ENCODE measurements at places on chromosomes 5 and 9.

DNA sequence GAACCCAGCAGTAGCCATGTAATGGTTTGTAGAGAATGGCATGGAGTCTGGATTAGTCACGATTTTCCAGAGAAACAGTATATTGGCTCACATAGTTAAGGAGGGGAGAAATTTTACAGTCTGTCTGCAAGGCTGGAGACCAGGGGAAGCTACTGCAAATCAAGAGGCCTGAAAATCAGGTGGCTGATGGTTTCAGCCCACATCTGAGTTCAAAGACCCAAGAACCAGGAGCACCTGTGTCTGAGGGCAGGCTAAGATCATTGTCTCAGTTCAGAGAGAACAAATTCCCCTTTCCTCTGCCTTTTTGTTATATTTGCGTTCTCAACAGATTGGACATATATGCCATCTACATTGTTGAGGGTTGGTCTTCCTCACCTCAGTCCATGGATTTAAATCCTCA lies 207.5 kb upstream of the IRX2 start:
- DNase-seq, result no peak
- no peaks in the 10 kb centered on the region for H3K36me3 ChIP-seq

- H3K4me1 ChIP-seq, result peaks cover 6% of the 10 kb centered on the region
- H3K36me3 ChIP-seq, result no peaks in the 10 kb centered on the region
- no peak overlapping the region for H3K27ac ChIP-seq
- no peak for DNase-seq
- H3K4me3 ChIP-seq, result no peak overlapping the region
Observed at GRCh38 chr5:88878976-88879375, 4.0 kb downstream of the MEF2C start.

GRCh38 chr9:75979362-75979761 lies 88.9 kb downstream of the PCSK5 start:
- no peak overlapping the region for H3K27ac ChIP-seq
- peaks cover 6% of the 10 kb centered on the region for H3K4me1 ChIP-seq
- 0 out of 2 replicates have a peak, but pooled peaks cover 3% of the 10 kb centered on the region for H3K36me3 ChIP-seq
- no peak overlapping the region for H3K4me3 ChIP-seq
- no peaks in the 10 kb centered on the region for H3K27me3 ChIP-seq

GRCh38 chr9:8872802-8873201 lies 1073.2 kb upstream of the DMAC1 start:
- no peak overlapping the region for H3K27ac ChIP-seq
- no peaks in the 10 kb centered on the region for H3K27me3 ChIP-seq
- H3K4me3 ChIP-seq, result no peak overlapping the region
- no peaks in the 10 kb centered on the region for H3K4me1 ChIP-seq
- no peaks in the 10 kb centered on the region for H3K36me3 ChIP-seq
